ENCODE measurements at places on chromosomes 2 and 18. TPM values are rescaled to one million over a fixed set of nuclear protein-coding genes. Genes with fewer than 3 reads are reported as not detected.

HOXD9 gene
- total RNA-seq, result not detected

TDRD15 gene
- total RNA-seq, result 0.04 TPM

- H3K4me1 ChIP-seq, result peaks cover 14% of the 10 kb centered on the region
- H3K27ac ChIP-seq, result no peak overlapping the region
- no peak overlapping the region for H3K4me3 ChIP-seq
- H3K27me3 ChIP-seq, result peaks cover 23% of the 10 kb centered on the region
Measured at GRCh38 chr2:20538308-20539132, 91.6 kb downstream of the RHOB start.

- no peak overlapping the region for H3K4me3 ChIP-seq
- no peak for DNase-seq
- no peaks in the 10 kb centered on the region for H3K27me3 ChIP-seq
- peaks cover 10% of the 10 kb centered on the region for H3K36me3 ChIP-seq
Measured at GRCh38 chr18:48661421-48661820, 122.6 kb downstream of the CTIF start.

GRCh38 chr2:168988755-168989154, 42.4 kb downstream of the ABCB11 start:
- no peak overlapping the region for H3K27ac ChIP-seq
- DNase-seq, result no peak
- H3K36me3 ChIP-seq, result no peaks in the 10 kb centered on the region
- no peak overlapping the region for H3K4me3 ChIP-seq
- peaks cover 6% of the 10 kb centered on the region for H3K4me1 ChIP-seq

DNA sequence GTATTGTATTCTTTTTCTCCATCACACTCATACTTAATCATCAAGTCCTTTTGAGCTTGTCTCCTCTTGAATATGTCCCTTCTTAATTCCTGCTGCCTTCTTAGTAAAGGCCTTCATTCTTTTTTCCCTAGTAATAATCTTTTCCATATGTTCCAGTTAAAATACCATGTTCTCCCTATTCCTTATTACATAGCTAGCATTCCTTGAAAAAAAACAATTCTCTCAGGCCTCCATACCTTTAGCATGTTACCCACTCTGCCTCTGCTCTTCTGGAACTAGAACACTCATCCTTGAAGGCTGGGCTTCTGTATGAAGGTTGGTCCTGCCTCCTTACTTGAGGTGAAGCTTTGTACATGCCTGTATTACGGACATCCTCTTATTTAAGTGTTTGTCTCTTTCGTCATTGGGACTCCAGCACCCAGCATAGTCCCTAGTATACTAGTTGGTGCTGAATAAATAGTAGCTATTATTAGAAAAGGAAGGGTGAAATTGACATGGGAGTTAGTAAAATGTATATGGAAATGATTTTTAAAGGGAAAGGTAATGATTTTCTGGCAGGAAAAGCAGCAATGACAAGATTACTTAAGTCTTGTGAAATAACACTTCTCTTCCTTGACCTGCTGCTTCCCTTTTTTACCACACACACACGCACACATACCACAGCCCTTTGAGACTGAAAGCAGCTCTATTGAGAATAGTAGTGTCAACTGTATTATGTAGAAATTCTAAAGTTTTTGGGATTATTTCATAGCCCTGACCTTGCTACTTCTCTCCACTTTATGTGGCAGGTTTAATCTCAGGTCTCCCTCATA, 45.6 kb downstream of the REL start:
- H3K4me1 ChIP-seq, result peaks cover 12% of the 10 kb centered on the region
- H3K27me3 ChIP-seq, result no peaks in the 10 kb centered on the region
- no peak overlapping the region for H3K4me3 ChIP-seq

GRCh38 chr2:40028792-40029488, 249.9 kb upstream of the THUMPD2 start:
- no peaks in the 10 kb centered on the region for H3K36me3 ChIP-seq
- H3K27me3 ChIP-seq, result no peaks in the 10 kb centered on the region
- no peak overlapping the region for H3K4me3 ChIP-seq

- no peak overlapping the region for H3K27ac ChIP-seq
- H3K4me1 ChIP-seq, result peaks cover 17% of the 10 kb centered on the region
- H3K36me3 ChIP-seq, result no peaks in the 10 kb centered on the region
- H3K27me3 ChIP-seq, result peaks cover 58% of the 10 kb centered on the region
- H3K4me3 ChIP-seq, result no peak overlapping the region
Measured at GRCh38 chr2:181658444-181658843, 1.5 kb upstream of the CERKL start.
